ENCODE measurements at places on chromosomes 5 and 9.

DNA sequence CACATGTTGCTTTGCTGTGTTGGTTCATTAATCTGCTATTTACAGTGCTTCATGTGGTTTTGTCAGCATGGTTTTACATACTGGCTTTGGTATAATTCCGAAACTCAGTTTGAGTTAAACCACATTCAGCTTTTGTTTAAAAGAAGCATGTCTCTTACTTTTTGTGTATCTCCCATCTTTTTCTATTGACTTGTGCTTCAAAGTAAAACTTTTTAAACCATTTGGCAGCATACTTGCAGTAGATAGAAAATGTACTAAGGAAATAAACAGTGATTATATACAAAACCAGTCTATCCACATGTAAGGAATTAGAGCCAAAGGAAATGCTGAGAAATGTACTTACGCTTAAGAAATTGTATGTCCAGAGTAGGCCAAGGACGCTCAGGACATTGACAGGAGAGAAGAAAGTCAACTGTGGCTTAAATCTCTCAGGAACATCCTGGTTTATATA, 286.9 kb downstream of the ARHGEF28 start:
- no peak for DNase-seq

- no peak for DNase-seq
Measured at GRCh38 chr5:11504065-11504885, 400.0 kb downstream of the CTNND2 start.

GRCh38 chr9:4175846-4176245, 124.0 kb downstream of the GLIS3 start:
- no peak for DNase-seq

DNA sequence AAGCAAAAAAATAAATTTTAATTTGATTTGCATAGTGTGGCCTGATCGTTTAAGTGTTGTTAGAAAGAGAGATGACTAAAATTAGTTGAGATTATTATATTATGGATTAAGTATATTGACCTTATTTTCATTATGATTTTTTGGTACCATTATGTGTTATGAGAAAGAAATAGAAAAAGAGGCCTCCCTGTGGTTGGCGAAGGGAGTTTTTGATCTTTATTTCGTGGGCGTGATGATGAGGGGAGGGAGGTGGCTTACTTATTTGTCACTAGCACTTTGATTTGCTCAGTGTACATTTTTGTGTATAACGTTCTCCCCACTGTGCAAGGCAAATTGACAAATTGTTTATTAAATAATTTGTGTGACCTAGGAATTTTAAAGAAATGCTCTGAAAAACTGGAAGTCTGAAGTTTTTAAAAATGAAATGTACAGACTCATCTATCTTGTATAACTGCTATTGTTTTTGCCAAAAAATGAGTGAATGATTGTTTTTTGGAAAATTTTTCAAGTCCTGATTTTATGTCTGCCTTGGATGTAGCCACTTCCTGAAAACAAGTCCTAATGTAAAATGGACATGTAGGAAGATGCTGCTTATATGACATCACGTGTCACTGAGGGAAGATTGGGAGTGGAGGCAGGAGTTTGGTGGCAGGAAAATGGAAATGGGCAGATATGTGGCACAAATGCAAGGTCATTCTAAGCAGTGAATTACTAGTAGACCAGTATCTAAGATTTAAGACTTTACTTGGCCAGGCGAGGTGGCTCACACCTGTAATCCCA, 3.0 kb downstream of the DAPK1 start:
- DNase-seq: no peak

GRCh38 chr9:116389541-116390302, 236.1 kb downstream of the PAPPA start:
- DNase-seq: no peak

DNA sequence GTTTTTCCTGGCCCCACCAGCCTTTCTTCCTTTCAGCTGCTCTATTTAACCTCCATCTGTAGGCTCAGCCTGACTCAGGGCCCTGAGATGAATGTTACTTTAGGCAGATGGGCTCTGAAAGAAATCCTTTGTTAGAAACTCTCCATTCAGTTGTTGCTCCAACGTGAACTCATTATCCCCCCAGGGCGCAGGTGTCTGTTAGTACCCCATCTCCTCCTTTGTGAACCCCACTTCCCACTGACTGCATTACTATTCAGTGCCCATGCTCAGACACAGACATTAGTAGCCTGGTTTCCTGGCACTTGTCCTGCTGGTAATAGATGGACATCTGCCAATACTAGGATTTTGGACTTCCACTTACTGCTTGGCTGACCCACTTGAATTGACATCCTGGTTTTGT, 1271.6 kb downstream of the PTPRD start:
- no peak for DNase-seq

GRCh38 chr5:18992264-18992663, 995.7 kb downstream of the CDH18 start:
- no peak for DNase-seq

DNA sequence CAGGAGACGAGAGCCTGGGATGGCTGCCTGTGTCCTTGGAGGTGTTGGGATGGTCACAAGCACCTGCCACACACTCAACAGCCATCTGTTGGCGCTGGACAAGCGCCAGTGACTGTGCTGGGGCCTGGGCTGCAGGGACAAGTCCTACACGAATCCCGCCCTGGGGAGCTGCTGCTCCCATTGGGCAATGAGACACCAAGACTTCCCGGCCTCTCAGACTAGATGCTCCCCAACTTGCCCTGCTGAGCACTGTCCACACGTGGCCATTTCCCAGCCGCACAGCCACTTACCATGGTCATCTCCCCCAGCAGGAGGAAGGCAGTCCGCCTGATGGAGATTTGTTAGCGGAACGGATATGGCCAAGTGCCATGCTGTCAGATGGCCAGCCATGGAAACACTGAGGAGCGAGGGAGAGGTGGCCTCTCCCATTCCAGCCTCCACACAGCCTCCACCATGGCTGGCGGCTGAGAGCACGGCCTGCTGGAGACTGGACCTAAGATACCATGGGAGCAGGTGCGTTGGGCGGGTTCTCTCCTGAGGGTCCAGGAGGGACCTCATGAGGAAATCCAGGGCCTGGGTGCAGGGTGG, 43.9 kb downstream of the PRRT1B start:
- DNase-seq: peak; percentile 86

DNA sequence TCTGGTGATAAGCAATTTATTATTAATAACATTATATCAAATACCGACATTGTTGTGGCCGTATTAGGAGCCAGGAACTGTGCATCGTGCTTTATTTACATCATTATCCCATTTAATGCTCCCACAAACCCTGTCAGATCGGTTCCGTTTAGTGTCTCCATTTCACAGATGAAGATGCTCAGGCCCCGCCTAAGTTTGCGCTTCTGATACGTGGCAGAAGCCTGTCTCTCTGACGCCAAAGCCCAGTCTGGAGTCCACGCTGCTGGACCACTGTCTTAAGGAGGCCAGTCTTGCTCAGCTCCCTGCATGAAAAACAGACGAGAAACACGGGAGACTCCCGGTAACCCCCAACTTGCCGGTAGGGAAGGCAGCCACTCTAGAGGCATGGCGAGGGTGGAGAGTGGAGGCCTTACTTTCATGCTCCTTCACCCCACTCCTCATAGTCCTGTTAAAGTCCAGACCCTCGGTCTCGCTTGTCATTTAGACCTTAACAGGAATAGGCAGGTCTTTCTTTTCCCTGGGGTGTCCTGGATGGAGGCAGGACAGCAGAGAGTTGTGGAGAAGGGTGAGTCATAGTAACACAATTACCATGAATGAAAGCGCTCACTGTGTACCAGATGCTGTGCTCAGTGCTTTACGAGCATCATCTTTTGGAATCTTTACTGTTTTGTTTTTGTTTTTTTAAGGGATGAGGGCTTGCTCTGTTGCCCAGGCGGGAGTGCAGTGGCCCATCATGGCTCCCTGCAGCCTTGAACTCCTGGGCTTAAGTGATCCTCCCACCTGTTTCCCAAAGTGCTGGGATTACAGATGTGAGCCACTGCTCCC, 872 bp downstream of the TXNDC15 start:
- DNase-seq: no peak

GRCh38 chr5:78627766-78628165, 20.8 kb downstream of the LHFPL2 start:
- no peak for DNase-seq

GRCh38 chr5:112978836-112979235, 2.2 kb downstream of the DCP2 start:
- DNase-seq: no peak

DNA sequence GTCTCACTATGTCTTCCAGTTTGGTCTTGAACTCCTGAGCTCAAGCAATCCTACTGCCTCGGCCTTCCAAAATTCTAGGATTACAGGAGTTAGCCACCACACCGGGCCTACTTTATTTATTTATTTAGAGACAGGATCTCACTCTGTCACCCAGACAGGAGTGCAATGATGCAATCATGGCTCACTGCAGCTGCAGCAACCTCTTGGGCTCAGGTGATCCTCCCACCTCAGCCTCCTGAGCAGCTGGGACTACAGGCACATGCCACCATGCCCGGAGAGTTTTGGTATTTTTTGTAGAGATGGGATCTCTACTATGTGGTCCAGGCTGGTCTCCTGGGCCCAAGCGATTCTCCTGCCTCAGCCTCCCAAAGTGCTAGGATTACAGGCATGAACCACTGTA, 32.8 kb downstream of the PHAX start:
- DNase-seq: no peak

- DNase-seq: no peak
Measured at GRCh38 chr5:136295914-136296313, 69.4 kb downstream of the TRPC7 start.

- no peak for DNase-seq
Measured at GRCh38 chr5:2030131-2030530, 147.4 kb upstream of the IRX4 start.

DNA sequence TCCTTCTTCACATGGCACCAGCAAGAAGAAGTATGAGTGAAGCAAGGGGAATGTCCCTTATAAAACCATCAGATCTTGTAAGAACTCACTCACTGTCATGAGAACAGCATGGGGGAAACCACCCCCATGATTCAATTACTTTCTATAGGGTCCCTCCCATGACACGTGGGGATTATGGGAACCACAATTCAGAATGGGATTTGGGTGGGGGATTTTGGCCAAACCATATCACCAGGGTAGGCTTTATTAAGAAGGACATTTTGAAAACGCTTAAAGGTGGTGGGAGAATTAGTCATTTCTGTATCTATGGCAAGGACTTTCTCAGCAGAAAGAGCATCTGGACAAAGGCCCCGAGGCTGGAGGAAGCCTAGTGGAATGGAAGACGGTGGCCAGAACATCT, 100.2 kb upstream of the ADAMTS16 start:
- no peak for DNase-seq

- DNase-seq: no peak
Measured at GRCh38 chr9:80175286-80176150, 603.8 kb downstream of the TLE4 start.

DNA sequence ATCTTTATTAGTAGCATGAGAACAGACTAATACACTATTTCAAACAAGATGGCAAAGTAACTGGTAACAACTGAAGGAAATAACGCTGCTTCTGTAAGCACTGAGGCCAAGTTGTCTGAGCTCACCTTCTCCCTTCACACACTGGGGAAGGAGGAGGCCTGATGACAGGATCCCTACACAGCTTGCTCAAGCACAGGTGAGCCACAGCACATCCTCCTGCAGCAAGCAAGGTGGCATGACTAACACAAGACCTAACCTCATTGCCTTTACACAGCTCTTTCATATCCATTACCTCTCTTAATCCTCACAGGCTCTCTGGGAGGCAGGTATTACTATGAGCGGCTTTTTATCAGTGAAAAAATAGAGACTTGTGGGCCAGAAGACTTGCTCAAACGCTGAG, 83.3 kb downstream of the ARL15 start:
- DNase-seq: no peak

- DNase-seq: no peak
Measured at GRCh38 chr5:141003031-141003430, 36.8 kb downstream of the PCDHAC2 start.

All from cerebellar nuclear complex (tissue), 1 donor.